ENCODE measurements at places on chromosomes 13 and 19.

GRCh38 chr19:511101-511851 is 4.0 kb downstream of the TPGS1 start:
- DNase-seq: peak; percentile 89

GRCh38 chr19:49469828-49470614 is 4.0 kb upstream of the FLT3LG start:
- DNase-seq: peak; percentile 60

DNA sequence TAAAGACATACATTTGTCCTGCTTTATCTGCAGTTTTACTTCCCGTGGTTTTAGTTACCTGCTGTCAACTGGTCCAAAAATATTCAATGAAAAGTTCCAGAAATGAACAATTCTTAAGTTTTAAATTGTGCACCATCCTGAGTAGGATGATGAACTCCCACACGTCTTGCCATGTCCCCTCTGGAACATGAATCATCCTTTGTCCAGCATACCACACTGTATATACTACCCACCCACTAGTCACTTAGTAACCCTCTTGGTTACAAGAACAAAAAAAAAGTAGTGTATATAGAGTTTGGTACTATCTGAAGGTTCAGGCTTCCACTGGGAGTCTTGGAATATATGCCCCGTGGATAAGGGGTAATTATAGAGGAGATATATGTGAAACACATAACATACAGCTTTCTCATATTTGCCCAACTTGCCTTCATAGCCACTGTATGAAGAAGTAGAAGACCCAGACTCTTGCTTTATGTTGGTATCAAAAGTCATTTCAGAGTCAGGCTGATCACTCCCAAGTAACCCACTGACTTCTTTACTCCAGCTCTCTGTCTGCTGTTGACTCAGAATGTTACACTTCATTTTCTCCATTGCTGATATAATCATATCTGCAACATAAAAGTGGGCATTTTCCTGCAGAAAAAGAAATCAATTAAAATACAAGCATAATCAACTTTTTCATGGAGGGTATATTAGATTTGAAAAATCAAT is 19.3 kb downstream of the RUBCNL start:
- DNase-seq: no peak

- no peak for DNase-seq
Measured at GRCh38 chr13:52022356-52022755, 2.1 kb upstream of the UTP14C start.

DNA sequence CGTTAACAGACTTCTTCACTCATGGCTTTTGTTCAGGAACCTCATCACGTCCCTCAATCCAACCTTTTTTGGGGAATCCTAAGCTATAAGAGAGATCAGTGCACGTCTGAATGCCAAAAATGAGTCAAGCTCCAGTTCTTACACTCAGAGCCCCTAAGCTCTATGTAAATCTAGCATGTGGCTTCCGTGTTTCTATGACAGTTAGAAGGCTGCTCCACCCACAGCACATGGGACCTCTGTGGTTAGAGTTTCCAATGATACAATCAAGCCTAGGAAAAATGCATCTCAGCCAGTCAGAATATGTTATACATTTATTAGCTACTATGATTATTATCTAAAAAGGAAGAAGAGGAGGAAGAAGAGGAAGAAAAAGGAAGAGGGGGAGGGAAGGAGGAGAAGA is 135.9 kb downstream of the ENOX1 start:
- no peak for DNase-seq

- peak; percentile 4 for DNase-seq
Measured at GRCh38 chr19:49761625-49762311, 1.3 kb downstream of the TSKS start.

DNA sequence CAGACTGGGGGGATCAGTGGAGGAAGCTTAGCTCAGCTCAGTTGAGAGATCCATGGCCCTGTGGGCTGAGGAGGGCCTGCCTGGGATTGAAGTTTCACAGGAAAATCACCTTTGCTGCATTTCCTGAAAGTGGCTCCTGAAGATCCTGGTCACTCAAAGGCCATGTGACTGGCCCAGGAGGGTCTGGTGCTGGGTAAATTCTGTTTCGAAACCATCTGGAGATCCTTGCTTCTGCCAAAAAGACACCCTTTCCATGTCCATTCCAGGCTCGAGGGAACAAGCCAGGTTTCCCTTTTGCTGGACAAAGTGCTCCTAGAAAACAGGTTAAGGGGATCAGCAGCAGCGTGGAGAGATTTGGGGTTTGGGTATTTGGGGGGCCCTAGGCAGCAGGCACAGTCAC is 293.3 kb downstream of the ZNF536 start:
- no peak for DNase-seq

- DNase-seq: no peak
Measured at GRCh38 chr13:74206061-74206561, 71.9 kb upstream of the KLF12 start.

GRCh38 chr19:44512326-44513298 is 12.3 kb upstream of the ZNF180 start:
- no peak for DNase-seq

GRCh38 chr19:55070466-55071128 is 5.1 kb upstream of the EPS8L1 start:
- DNase-seq: no peak

GRCh38 chr19:24046550-24046949 is 40.4 kb upstream of the ZNF254 start:
- no peak for DNase-seq
